ENCODE measurements at places on chromosomes 6 and 20.

- peak; percentile 68 for DNase-seq
Measured at GRCh38 chr6:83854001-83854501, 891 bp downstream of the RIPPLY2 start.

- DNase-seq, result no peak
Measured at GRCh38 chr6:82419859-82420258, 56.2 kb downstream of the TPBG start.

DNA sequence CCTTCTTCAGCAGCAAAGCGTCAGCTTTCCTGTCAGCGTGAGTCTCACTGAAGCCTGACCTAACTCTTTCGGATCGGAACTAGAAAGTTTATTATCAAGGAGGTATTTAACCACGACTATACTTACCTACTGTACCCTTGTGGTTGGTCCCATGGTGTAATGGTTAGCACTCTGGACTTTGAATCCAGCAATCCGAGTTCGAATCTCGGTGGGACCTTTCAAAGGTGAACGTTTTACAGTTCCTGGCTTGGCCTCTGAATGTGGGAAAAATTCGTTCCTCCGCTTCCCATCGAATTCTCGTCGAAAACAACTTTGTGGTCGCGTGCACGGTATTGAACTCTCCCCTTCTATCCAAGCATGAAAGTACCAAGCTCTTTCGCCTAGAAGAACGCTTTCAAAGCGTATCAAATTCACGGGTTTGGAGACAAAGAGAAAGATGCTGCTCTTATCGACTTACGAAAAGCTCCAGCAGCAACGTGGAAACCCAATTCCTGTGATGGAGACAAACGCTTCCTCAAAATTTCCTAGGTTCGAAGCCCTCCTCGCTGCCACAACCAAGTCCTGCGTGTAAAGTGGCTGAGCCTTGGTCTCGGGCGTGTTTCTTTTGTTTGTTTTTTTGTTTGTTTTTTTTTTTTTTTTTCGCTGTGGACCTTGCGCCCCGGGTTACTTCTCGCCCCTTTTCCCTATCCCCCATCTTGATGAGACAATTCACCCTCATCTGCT, 63.7 kb downstream of the GPX5 start:
- peak; percentile 94 for DNase-seq

GRCh38 chr6:44717431-44717830, 329.9 kb downstream of the CDC5L start:
- DNase-seq, result no peak

DNA sequence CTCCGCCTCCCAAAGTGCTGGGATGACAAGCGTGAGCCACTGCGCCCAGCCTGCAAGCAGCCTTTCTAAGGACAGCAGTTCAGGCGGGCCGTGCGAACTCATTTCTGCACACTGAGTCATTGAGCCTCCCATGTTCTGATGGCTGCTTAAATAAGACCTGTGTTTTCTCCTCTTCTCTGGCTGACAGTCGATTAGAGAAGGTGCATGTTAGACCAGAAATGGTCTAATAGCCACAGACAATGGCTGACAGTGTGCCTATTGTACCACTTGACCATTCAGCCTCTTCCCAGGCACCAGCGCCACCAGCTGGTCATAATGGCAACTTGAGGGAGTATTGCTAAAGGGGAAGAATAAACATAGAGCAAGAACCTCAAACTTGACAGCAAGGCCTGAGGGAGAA, 6.2 kb downstream of the CST11 start:
- DNase-seq, result peak; percentile 41

DNA sequence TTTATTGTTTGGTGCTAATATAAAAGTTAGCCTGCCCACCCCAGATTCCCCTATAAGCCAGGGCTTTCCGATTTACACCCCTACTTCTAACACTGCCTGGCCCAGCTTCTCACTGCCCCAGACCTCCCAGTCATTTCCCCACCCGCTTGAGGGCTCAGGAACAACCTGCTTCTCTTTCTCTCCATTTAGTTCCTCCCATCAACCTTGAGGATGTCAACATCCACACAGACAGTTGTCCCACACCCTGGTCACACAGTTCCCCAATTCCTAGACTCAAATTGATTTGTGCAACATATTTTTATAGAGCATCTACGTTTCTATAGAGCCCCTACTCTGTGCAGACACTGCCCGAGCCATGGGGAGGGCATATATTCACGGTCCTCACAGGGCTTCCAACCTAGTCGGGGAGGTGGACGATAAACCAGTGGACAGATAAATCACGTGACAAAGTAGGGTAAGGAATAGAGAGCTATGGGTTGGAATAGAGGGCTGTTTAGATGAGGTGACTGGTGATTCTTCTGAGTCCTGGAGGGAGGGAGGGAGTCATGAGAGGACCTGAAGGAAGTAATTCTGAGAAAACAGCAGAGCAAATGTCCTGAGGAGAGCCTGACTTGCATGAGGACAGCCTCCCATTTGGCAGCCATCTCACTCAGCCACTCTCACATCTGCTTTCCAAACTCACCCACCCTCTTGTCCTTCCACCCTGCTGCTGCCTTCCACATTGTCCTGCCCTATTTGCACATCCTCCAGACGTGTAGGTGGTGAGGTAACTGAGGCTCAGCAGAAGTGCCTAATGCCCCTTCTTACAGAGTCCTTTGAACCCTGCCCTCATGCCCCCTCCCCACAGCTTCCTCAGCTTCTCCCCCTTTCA, 6.3 kb downstream of the GABRR2 start:
- no peak for DNase-seq

DNA sequence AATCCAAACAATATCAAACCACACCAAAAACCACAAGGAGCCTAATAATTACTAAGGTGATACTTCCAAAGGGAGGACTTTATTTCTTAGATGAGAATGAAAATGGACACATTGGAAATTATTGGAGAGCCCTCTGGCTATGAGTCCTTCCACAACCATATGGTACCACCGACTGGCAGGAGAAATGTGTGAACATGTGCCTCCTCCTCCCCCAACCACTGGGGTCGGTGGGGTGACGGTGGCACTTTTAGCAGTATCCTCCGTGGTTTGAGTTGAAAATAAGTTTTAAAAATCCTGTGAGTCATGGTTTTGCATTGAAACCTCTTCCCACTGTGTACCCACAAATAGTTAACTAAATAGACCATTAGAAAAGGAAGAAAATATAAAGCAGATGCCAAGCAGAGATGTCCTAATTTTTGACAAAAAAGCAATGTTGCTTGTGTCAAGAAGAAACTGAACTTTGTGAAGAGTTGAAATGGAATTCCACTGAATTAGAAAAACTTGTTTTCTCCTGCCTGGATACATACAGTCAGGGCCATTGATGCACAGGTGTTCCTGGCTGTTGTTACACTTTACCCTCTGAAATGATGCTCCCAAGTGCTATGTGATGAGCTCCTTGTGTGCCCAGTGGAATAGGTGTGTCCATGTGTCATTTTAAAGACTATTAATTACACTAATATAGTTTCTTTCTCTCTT, 3.2 kb downstream of the EDN1 start:
- no peak for DNase-seq
